Thymus (tissue), 14 donors: ENCODE measurements at places on chromosomes 5 and 9.

- no peak for DNase-seq
- no peaks in the 10 kb centered on the region for H3K27me3 ChIP-seq
- H3K27ac ChIP-seq: no peak overlapping the region
- H3K4me1 ChIP-seq: no peaks in the 10 kb centered on the region
Observed at GRCh38 chr5:170252720-170253350, 20.1 kb downstream of the C5orf58 start.

DNA sequence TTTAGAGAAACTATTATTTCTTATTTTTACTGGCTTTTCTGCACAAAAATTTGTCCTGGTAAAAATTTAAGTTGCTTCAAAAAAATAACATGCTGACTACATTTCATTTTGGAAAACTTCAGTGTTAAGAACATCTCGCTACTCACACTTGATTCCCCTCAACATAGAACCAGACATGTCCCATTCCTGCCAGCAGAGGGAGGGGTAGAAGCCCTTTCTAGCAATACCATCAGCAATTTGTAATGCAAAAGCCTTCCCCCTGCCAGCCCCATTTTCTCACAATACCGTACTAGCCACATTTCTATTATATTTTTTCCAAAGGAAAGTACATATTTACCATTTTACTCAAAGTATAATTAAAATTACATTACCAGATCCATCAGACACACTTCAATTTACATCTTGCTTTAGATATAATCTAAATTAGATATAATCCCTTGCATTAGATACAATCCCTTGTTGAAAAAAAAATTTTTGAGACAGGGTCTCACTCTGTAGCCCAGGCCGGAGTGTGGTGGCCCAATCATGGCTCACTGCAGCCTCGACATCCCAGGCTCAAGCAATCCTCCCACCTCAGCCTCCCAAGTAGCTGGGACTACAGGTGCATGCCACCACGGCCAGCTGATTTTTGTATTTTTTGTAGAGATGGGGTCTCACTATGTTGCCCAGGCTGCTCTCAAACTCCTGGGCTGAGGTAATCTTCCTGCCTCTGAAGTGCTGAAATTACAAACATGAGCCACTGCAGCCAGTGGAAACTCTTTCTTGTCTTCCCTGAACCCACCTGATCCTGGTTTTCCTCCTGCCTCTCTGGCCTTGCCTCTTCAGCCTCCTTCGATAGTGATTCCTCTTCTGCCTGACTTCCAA, 39.6 kb upstream of the IDNK start:
- no peaks in the 10 kb centered on the region for H3K36me3 ChIP-seq
- H3K4me1 ChIP-seq: no peaks in the 10 kb centered on the region
- H3K27me3 ChIP-seq: no peaks in the 10 kb centered on the region
- DNase-seq: peak; percentile 14
- no peak overlapping the region for H3K4me3 ChIP-seq

DNA sequence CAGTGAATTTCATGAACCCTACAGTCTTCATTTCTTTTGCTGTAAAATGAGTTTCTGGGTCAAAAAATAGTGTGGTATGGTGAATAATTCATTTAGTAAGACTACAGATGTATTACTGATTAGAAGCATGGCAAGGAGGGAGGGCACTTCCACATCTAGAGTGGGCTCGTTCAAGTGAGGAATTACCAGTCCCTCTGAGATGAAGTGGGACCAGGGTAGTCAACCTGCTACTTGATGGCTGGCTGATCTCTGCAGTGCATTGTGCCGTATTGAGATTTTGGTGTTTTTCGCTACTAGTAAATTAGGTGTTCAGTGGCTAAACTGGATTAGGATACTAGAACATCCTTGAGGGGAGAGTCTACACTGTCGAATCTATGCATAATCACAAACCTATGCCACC, 10.8 kb downstream of the CDC37L1 start:
- no peaks in the 10 kb centered on the region for H3K4me1 ChIP-seq
- no peak overlapping the region for H3K4me3 ChIP-seq
- no peak overlapping the region for H3K27ac ChIP-seq
- peaks cover 39% of the 10 kb centered on the region for H3K36me3 ChIP-seq
- DNase-seq: no peak

- H3K4me1 ChIP-seq: peaks cover 7% of the 10 kb centered on the region
- no peaks in the 10 kb centered on the region for H3K27me3 ChIP-seq
- peak overlapping the region; percentile 46 for H3K27ac ChIP-seq
- H3K4me3 ChIP-seq: no peak overlapping the region
- DNase-seq: no peak
Observed at GRCh38 chr9:77953590-77953989, 78.0 kb downstream of the GNAQ start.

- DNase-seq: no peak
- H3K4me1 ChIP-seq: no peaks in the 10 kb centered on the region
- no peak overlapping the region for H3K27ac ChIP-seq
- H3K36me3 ChIP-seq: no peaks in the 10 kb centered on the region
Observed at GRCh38 chr5:41637869-41638268, 127.5 kb upstream of the PLCXD3 start.

DNA sequence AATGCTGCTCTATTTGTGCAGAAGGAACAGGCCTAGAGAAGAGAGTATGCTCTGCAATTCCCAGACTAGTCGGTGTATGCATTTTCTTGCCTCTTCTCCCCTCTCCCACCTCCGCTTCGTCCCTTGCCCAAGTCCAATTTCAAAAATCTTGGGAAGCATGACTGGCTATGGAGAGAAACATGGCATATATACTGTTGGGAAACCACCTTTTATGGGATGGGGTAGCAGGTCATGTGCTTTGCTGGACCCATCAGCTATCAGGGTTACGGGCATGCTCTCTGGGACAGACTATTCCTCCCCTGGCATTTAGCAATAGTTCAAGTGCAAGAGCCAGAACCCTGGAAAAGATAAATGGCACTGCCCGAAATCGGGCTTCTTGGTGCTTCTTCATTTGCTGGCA, 12.0 kb downstream of the ISL1 start:
- H3K4me1 ChIP-seq: no peaks in the 10 kb centered on the region
- H3K36me3 ChIP-seq: no peaks in the 10 kb centered on the region
- DNase-seq: no peak
- no peak overlapping the region for H3K4me3 ChIP-seq
- H3K27me3 ChIP-seq: peaks cover 67% of the 10 kb centered on the region

DNA sequence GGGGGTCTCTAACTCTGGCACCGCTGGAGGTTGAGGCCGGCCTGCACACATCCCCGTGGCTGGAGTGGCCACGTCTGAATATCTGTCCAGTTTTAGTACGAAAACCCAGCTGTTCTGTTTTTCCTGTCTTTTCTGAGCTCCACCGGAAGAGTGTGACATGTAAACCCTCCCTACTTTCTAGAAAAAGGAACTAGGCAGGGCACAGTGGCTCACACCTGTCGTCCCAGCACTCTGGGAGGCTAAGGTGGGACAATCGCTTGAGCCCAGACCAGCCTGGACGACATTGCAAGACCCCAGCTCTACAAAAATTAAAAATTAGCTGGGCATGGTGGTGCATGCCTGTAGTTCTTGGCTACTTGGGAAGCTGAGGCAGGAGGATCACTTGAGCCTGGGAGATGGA, 8.2 kb upstream of the PHYKPL start:
- peaks cover 47% of the 10 kb centered on the region for H3K4me1 ChIP-seq
- no peaks in the 10 kb centered on the region for H3K27me3 ChIP-seq
- no peaks in the 10 kb centered on the region for H3K36me3 ChIP-seq
- peak overlapping the region; percentile 76 for H3K27ac ChIP-seq

- DNase-seq: no peak
- no peak overlapping the region for H3K27ac ChIP-seq
- no peaks in the 10 kb centered on the region for H3K27me3 ChIP-seq
Observed at GRCh38 chr5:150651382-150651781, 9.7 kb upstream of the MYOZ3 start.

- peaks cover 9% of the 10 kb centered on the region for H3K36me3 ChIP-seq
- peaks cover 7% of the 10 kb centered on the region for H3K4me1 ChIP-seq
Observed at GRCh38 chr5:470961-471749, 28.2 kb downstream of the EXOC3 start.

DNA sequence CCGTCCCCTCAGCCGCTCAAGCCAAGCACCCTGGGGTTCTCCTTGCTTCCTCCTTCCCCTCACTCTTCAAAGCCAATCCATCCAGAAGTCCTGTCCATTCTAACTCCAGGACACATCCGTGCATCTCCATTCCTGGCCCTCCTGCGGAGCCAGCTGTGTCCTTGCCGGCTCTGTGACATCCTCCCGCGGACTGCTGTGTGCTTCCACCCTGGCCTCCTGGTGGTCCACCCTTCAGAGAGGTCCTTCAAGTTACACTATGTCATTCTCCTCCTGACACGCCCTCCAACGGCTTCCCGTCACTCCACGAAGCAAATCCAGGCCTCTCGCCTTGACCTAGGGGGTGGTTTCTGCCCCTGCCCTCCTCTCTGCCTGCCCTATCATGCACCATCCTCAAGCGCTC, 13.0 kb upstream of the SCGB3A1 start:
- no peaks in the 10 kb centered on the region for H3K36me3 ChIP-seq
- no peak overlapping the region for H3K4me3 ChIP-seq
- no peaks in the 10 kb centered on the region for H3K4me1 ChIP-seq
- H3K27ac ChIP-seq: no peak overlapping the region
- DNase-seq: no peak

GRCh38 chr5:141851195-141851874, 26.9 kb downstream of the PCDH1 start:
- H3K27ac ChIP-seq: no peak overlapping the region
- no peak for DNase-seq
- H3K27me3 ChIP-seq: no peaks in the 10 kb centered on the region
- H3K36me3 ChIP-seq: no peaks in the 10 kb centered on the region
- peaks cover 9% of the 10 kb centered on the region for H3K4me1 ChIP-seq

- peak within 1 kb of the TSS; percentile 86 for H3K4me3 ChIP-seq
- H3K4me1 ChIP-seq: peaks cover 4% of the 10 kb centered on the region
- H3K36me3 ChIP-seq: no peaks in the 10 kb centered on the region
- H3K27ac ChIP-seq: peak within 1 kb of the TSS; percentile 98
- H3K27me3 ChIP-seq: no peaks in the 10 kb centered on the region
Observed at GRCh38 chr9:112332977-112333638, at the start of gene PTBP3. Gene PTBP3 (minus strand): TSS chr9:112333619. CDS start chr9:112297865, 35,754 bp downstream.

- H3K27me3 ChIP-seq: no peaks in the 10 kb centered on the region
- DNase-seq: no peak
- H3K27ac ChIP-seq: no peak overlapping the region
- no peaks in the 10 kb centered on the region for H3K36me3 ChIP-seq
- H3K4me3 ChIP-seq: no peak overlapping the region
Observed at GRCh38 chr9:11338130-11338529, 725.3 kb upstream of the PTPRD start.

DNA sequence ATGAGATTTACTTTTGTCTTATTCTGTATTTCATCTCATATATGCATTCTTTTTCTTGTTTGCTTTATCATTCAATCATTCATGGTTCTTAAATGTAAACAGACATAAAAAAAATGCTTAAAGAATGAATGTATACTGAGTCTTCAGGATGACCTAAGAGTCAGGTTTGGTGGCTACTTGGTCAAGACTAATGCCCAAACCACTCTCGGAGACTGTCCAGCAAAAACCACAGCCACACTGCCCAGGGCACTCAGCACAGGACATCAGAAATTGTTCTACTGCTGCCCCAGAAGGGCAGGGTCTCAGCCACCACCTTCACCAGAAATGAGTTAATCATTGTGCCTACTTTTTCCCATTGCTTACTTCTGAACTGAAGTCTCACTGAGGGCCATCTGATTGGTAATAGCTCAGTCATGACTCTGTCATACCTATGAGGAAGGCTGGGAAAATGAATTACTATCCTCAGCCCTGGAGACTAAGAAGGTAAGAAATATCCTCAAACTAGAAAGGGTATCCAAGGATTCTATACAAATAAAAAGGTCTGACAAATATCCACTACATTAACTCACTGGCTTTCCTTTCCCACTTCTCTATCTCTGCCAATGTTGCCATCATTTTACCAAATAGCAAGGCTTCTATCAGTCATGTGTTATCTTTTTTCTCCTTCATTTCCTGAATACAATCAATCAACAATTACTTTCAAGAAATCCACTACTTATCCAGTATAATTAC, 236.1 kb downstream of the CETN3 start:
- no peaks in the 10 kb centered on the region for H3K27me3 ChIP-seq
- no peak for DNase-seq
- H3K4me3 ChIP-seq: no peak overlapping the region

GRCh38 chr5:963310-963672, 45.3 kb upstream of the NKD2 start:
- no peak overlapping the region for H3K4me3 ChIP-seq
- no peaks in the 10 kb centered on the region for H3K36me3 ChIP-seq
- DNase-seq: no peak

- no peaks in the 10 kb centered on the region for H3K4me1 ChIP-seq
- DNase-seq: no peak
- no peak overlapping the region for H3K27ac ChIP-seq
- H3K4me3 ChIP-seq: no peak overlapping the region
- H3K27me3 ChIP-seq: no peaks in the 10 kb centered on the region
- H3K36me3 ChIP-seq: no peaks in the 10 kb centered on the region
Observed at GRCh38 chr9:551986-552929, 289.2 kb upstream of the DMRT1 start.

- peaks cover 2% of the 10 kb centered on the region for H3K4me1 ChIP-seq
- H3K36me3 ChIP-seq: no peaks in the 10 kb centered on the region
- no peak for DNase-seq
- no peaks in the 10 kb centered on the region for H3K27me3 ChIP-seq
Observed at GRCh38 chr5:1027631-1028441, 19.2 kb downstream of the NKD2 start.

GRCh38 chr9:21402386-21403251, 6.3 kb upstream of the IFNA8 start:
- H3K4me3 ChIP-seq: peak overlapping the region; percentile 21
- H3K27me3 ChIP-seq: peaks cover 19% of the 10 kb centered on the region
- H3K36me3 ChIP-seq: no peaks in the 10 kb centered on the region
- no peak overlapping the region for H3K27ac ChIP-seq

- no peak overlapping the region for H3K4me3 ChIP-seq
- H3K4me1 ChIP-seq: no peaks in the 10 kb centered on the region
- H3K36me3 ChIP-seq: no peaks in the 10 kb centered on the region
- no peak overlapping the region for H3K27ac ChIP-seq
Observed at GRCh38 chr9:135566552-135566951, 5.0 kb downstream of the PAEP start.

DNA sequence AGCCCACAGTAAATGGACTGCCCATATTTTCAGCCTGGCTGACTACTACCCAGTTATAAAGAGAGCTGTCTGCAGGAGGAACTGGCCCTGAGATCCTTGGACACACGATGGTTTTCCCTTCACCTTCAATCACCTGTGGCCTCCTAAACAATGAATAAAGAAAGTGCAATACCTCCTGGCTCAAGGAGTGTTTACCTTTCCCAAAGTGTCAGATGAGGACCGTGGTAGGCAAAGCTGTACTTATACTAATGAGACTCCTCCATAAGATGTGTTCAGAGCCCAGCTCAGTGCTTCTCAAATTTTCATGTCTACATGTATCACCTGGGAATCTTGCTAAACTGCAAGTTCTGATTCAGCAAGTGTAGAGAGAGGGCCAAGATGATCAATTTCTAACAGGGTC, 284.5 kb upstream of the VLDLR start:
- H3K36me3 ChIP-seq: no peaks in the 10 kb centered on the region
- H3K4me3 ChIP-seq: no peak overlapping the region
- no peak for DNase-seq
- H3K4me1 ChIP-seq: no peaks in the 10 kb centered on the region
